Naive thymus-derived CD8-positive, alpha-beta T cell (primary cell): ENCODE measurements at places on chromosomes 13 and 19. TPM values are rescaled to one million over a fixed set of nuclear protein-coding genes. Genes with fewer than 3 reads are reported as not detected.

PPP6R1 gene
- 131 TPM for polyA plus RNA-seq

ZNF681 gene
- 3.5 TPM for polyA plus RNA-seq

SLC8A2 gene
- polyA plus RNA-seq = 0.02 TPM

ZNF792 gene
- polyA plus RNA-seq = 9.7 TPM

NUFIP1 gene
- 3.5 TPM for polyA plus RNA-seq

C13orf46 gene
- 0.67 TPM for polyA plus RNA-seq

UGGT2 gene
- polyA plus RNA-seq = not detected

SRRM5 gene
- 0.08 TPM for polyA plus RNA-seq

RNF113B gene
- not detected for polyA plus RNA-seq

MYH14 gene
- not detected for polyA plus RNA-seq

SIAH3 gene
- 0.06 TPM for polyA plus RNA-seq

ZNF600 gene
- 10.2 TPM for polyA plus RNA-seq

FUT3 gene
- polyA plus RNA-seq = not detected

THSD8 gene
- polyA plus RNA-seq = 0.96 TPM

GPR183 gene
- polyA plus RNA-seq = 35.5 TPM

CYP4F11 gene
- polyA plus RNA-seq = not detected

NKPD1 gene
- polyA plus RNA-seq = 0.17 TPM

FGF22 gene
- polyA plus RNA-seq = not detected

ZNF486 gene
- 4.0 TPM for polyA plus RNA-seq

ZNF763 gene
- polyA plus RNA-seq = 1.9 TPM

C1QTNF9B gene
- polyA plus RNA-seq = not detected

ERFL gene
- polyA plus RNA-seq = not detected

LILRA6 gene
- not detected for polyA plus RNA-seq

CGB3 gene
- polyA plus RNA-seq = not detected

DACH1 gene
- polyA plus RNA-seq = not detected

SPRED3 gene
- polyA plus RNA-seq = 0.16 TPM

P2RY11 gene
- 2.9 TPM for polyA plus RNA-seq

C13orf42 gene
- not detected for polyA plus RNA-seq

CEACAM3 gene
- polyA plus RNA-seq = not detected

LRRC25 gene
- not detected for polyA plus RNA-seq

IZUMO2 gene
- not detected for polyA plus RNA-seq
